NCI-H1436 (cell line): ENCODE measurements at places on chromosomes 3 and 15.

- DNase-seq, result no peak
Measured at GRCh38 chr15:98151096-98151495, 190.6 kb downstream of the ARRDC4 start.

GRCh38 chr3:154120961-154121700 lies at the start of gene ARHGEF26:
ARHGEF26 (plus strand) TSS chr3:154121390; CDS start chr3:154121993, 603 bp downstream.
- DNase-seq, result peak; percentile 89

GRCh38 chr3:129001101-129001805 lies at the start of gene EFCC1:
EFCC1 (plus strand) TSS chr3:129001304; CDS start chr3:129001629, 325 bp downstream.
- no peak for DNase-seq

DNA sequence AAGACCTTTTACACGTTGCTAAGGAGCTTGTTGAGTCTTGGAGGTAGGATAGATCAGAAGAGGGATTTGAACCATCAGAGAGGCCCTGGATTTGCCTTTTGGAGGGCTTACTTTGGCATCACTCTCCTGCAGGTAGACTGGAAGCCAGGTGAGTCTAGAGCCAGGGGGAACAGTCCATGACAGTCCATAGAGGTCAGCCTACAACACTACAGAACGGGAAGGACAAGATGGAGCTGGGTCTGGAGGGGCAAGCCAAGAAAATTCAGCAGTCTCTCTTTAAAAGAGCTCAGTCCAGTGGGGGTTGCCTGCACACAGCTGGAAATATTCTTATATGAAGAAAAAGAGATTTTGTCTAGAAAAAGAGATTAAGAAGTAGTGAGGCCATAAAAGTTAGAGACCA lies 60.7 kb downstream of the HHLA2 start:
- no peak for DNase-seq

- DNase-seq, result no peak
Measured at GRCh38 chr3:127644641-127645370, 15.8 kb downstream of the PODXL2 start.

- no peak for DNase-seq
Measured at GRCh38 chr3:154310840-154311239, 13.4 kb downstream of the DHX36 start.

- no peak for DNase-seq
Measured at GRCh38 chr15:87849181-87849580, 407.4 kb downstream of the NTRK3 start.

DNA sequence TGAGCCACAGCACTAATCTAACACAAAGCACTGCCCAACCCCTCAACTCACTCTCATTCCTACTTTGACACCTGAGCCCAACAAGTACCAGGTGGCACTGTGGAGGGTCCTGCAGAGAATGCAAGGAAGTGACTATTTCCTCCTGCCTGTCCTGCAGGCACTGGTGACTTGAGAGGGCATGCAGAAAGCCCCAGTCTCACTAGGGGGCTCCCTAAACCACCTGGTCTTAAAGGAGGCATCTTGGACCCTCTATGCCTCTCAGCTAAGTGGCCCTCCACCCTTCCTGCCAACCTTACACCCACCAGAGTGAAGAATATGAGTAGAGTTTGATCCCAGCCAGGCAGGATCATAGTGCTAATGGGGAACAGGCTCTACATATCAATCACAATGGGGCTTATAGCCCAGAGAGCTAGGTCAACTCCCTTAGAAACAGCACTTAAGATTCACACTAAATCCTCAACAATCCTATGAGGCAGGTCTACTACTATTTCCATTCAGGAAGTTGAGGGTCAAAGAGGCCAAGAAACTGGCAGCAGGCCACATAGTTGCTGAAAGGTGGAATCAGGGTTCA lies 15.2 kb downstream of the TRAIP start:
- no peak for DNase-seq

- DNase-seq, result no peak
Measured at GRCh38 chr15:65333856-65334255, 29.4 kb downstream of the RNU5B-1 start.

DNA sequence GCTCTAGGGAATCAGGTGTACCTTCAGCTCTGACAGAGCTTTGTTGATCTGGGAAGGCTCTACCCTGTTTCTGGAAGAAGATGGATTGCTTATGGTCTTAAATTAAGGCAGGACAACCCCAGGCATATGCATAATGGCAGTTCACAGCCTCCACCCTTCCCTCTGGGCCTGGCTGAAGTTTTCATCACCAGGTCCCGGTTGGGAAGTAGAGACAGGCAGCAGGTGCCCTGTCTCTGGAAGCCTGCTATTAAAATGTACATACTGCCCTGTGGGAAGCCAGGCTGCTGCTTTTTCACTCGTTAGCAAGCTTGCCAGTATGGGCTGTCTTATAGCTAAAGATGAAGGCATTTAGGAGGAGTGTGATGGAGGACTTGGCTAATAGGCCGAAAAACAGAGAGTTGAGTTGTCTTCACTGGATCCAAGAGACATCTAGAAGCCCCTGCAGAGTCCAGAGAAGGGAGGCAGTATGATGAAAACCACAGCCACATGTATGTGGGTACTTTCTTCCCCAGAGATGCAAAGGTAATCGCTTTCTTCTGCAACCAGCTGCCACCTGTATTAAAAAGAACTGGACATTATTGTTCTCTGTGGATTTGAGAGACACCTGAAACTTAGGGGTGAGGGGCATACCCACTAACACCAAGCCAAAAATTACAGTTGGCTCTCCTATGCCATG lies 34.4 kb downstream of the ABHD2 start:
- no peak for DNase-seq

- DNase-seq, result no peak
Measured at GRCh38 chr15:39312984-39313383, 267.9 kb upstream of the THBS1 start.

DNA sequence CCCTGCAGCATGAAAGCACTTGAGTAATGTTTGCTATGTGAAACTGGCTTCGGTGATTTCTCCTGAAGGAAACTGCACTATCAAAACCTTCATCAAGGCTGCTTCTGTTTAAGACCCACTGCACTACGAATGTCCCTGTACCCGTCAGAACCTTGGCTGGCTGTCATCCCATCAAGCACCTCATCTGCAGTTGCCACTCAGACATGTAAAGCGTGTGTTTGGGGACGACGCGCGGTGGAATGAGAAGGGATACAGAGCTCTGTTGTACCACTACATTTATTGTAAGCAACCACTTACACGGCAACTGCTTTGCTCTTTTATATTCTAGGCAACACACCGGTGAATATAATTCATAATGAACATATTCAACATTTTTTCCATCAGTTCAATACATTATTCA lies 147.6 kb downstream of the TIGIT start:
- DNase-seq, result no peak

- DNase-seq, result no peak
Measured at GRCh38 chr3:95939235-95939809, 875.1 kb upstream of the EPHA6 start.

DNA sequence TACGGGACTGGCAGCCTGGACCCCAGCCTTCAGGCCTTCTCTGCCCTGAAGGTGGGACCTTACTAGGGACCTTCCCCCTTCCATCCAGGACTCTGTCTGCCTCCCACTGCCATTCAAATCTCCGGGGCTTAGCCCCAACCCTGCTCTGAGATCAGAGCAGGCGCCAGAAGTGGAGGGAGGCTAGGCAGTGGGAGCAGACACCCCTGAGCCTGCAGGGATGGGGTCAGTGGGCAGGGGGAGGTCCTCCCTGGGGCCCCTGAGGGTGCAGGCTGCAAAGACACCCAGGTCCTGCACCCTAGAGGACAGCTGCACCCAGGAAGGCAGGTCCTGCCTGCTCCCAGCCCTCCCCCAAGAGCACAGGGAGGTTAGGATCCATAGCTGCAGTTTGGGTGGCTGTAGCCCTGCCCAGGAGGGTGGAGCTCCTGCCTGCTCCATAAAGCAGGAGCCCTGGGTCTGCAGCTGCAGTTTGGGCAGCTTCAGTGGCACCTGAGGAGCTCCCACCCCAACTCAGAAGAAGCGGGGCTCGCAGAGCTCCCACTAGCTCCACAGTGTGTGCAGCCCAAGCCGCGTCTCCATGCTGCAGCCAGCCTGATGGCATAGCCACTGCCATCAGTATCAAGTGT lies 8.1 kb upstream of the POC1A start:
- no peak for DNase-seq

GRCh38 chr15:37792351-37792750 lies 142.1 kb upstream of the TMCO5A start:
- no peak for DNase-seq

- peak; percentile 18 for DNase-seq
Measured at GRCh38 chr3:159266779-159267178, 464.9 kb downstream of the MFSD1 start.

DNA sequence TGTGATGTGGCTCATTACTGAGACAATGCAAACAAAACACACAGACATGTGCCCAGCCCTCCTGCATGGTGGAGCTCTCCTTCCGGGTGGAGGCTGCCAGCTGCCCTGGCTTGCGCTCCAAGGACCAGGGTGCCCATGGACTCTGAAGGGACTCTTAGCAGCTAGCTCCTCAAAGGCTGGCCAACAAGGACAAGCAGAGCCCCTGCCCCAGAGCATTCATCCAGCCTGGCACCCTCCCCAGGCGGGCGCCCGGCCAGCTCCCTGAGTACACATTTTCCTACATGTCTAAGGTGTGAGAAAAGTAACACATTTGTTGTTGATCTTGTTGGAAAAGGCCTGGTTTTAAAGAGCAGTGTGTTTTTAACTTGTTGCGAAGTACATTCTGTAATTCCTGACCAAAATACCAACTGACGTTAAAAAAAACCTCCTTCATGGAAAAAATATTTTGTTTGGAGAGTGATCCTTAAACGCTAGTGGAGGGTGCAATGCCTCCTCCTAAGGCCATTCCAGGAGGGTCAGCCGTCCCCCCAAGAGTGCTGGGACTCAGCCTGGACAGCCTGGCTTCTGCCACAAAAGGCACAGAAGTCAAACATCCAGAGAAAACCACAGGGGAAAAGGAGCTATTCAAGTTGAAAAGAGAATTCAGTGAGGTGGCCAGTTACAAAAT lies 86.9 kb downstream of the KLF15 start:
- no peak for DNase-seq

DNA sequence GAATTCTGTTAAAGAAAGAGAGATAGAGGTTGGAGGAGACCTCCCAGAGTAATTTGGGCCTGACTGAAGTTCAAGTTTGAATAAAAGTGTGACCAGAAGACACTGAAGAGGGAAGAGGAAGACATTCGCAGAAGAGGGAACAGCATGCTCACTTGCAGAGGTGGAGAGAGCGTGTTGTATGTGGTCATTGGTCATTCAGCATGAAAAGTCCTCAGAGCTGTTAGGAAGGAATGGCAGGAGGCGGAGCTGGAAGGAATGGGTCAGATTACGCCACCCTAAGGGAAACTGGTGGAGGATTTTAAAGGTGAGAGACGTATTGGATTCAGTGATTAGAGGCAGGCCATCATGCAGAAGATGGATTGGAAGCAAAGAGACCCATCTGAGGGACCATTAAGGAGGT lies 41.6 kb downstream of the IQCH start:
- DNase-seq, result no peak

DNA sequence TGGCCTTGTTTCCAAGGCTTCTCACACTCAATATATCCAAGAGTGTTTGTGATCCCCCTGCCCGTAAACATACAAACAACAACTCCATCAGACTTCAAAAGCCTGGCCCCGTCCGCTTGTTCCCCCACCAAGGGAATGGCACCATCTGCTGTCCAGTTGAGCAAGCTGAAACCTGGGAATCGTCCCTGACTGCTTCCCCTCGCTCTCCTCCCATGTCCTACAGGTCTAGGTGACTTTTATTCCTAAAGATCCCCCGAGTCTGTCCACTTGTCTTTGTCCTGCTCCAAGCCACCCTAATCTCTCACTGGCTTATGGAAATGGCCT lies 27.9 kb upstream of the FAM174B start:
- DNase-seq, result peak; percentile 5

- DNase-seq, result no peak
Measured at GRCh38 chr3:70829092-70829491, 516.7 kb upstream of the MDFIC2 start.

DNA sequence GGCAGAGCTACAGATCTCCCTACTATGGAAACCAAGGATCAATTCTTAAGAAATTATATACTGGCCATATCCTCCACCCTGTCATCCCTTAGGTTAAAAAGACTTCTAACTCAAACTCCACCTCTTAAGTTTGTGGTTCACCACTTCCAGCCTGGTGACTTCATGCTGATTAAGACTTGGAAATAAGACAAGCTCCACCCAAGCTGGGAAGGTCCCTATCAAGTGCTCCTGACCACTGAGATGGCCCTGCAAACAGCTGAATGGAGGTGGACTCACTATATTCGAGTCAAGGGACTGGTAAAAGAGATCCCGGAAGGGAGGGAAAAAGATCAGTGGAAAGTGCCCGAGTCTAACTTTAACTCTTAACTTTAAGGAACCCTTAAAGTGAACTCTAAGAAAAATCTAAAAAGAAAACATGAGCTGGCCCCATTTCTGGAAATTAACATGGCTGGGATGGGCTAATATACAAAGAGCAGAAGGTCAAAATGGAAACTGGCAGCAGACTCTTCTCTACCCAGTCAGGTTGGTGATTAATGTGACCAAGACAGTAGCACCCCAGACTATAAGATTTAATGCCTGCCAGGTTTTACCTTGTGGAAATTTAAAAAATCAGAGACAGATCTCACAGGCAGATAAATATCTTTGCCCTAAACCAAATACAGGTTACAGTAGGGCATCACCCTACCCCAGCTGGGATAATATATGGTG lies 43.9 kb downstream of the PPCDC start:
- no peak for DNase-seq

- no peak for DNase-seq
Measured at GRCh38 chr3:32571192-32571485, 481 bp upstream of the DYNC1LI1 start.

GRCh38 chr3:112004187-112004586 lies 5.5 kb downstream of the TAGLN3 start:
- DNase-seq, result no peak

DNA sequence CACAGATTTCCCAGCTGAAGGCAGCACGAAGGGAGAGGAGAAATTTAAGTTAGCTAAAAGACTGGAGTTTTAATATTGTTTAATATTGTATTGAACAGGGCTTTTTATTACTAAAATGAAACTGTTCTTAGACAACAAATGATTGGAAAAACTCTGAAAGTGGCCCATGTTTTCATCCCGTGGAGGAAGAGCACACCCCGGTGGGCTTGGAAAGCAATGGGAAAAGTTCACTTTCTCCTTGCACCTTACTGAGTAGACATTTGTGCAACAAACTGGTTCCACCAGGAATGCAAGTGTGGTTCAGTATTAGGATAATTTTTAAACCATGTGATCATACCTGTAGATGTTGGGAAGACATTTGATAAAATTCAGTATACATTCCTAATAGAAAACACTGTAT lies 8.2 kb upstream of the ESYT3 start:
- no peak for DNase-seq

GRCh38 chr15:49301562-49301961 lies 121.5 kb upstream of the FGF7 start:
- DNase-seq, result no peak

DNA sequence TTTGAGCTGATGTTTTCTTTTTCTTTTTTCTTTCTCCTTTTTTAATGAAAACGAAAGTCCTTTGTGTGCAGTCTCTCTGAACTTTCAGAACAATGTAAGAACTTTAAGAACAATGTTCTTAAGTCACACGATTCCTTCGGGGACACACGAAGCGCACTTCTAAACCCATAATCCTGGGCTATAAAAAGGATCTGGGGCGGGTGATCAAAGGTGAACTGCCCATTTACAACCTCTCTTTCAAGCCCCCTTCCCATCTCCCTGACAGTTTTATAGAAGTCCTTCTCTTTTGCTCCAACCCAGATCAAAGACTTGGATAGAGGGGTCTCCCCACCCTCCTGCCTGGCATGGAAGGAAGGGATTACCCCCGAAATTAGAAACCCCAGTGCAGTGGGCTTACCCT lies 126.8 kb downstream of the BDH1 start:
- no peak for DNase-seq

- DNase-seq, result no peak
Measured at GRCh38 chr3:64824394-64824909, 136.7 kb upstream of the ADAMTS9 start.

- DNase-seq, result no peak
Measured at GRCh38 chr3:26560081-26560480, 62.5 kb upstream of the LRRC3B start.
